ENCODE measurements at places on chromosomes 3 and 15. TPM values are rescaled to one million over a fixed set of nuclear protein-coding genes. Genes with fewer than 3 reads are reported as not detected.

- no peaks in the 10 kb centered on the region for H3K36me3 ChIP-seq
- no peak overlapping the region for H3K27ac ChIP-seq
- DNase-seq: no peak
- H3K4me1 ChIP-seq: peaks cover 12% of the 10 kb centered on the region
- H3K4me3 ChIP-seq: no peak overlapping the region
Observed at GRCh38 chr15:68656438-68656739, 77.6 kb downstream of the CORO2B start.

GRCh38 chr3:9746330-9746729 is 3.4 kb upstream of the OGG1 start:
- no peak for DNase-seq
- H3K27me3 ChIP-seq: no peaks in the 10 kb centered on the region
- H3K4me3 ChIP-seq: no peak overlapping the region
- H3K36me3 ChIP-seq: peaks cover 43% of the 10 kb centered on the region
- H3K4me1 ChIP-seq: peaks cover 24% of the 10 kb centered on the region
- peak overlapping the region; percentile 40 for H3K27ac ChIP-seq

DNA sequence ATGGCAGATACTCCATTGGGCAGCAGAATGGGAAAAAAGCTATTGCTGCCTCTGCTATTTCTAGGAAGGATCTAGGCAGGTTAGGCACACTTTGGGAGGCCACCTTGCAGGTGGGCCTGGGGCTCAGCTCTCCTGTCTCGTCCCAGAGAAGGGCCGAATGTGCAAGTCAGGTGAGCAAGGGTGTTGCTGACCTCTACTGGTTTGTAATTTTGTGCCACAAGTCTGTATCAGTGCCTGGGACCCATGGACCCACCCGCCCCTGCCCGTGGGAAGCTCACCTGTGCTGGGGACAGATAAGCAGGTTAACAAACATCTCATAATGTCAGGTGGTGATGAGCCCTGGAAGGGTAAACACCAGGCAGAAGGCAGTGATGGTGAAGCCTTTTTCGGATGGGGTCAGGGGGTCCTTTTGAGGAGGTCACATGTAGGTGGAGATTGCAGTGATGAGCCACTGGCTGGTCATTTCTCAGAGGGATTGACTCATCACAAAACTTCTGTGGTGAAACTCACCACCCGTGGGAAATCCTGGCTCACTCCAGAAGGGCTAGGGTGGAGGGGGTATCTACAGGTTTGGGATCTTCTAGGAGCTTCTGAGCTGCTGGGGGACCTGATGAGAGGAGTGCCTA is 161.3 kb downstream of the KLF13 start:
- H3K27me3 ChIP-seq: no peaks in the 10 kb centered on the region
- no peak overlapping the region for H3K27ac ChIP-seq
- H3K36me3 ChIP-seq: no peaks in the 10 kb centered on the region
- H3K4me1 ChIP-seq: peaks cover 10% of the 10 kb centered on the region
- DNase-seq: no peak
- H3K4me3 ChIP-seq: no peak overlapping the region

The C3orf22 gene
- not detected for polyA plus RNA-seq

GRCh38 chr3:171115667-171116066 is 89.1 kb upstream of the SLC2A2 start:
- no peaks in the 10 kb centered on the region for H3K4me1 ChIP-seq
- no peak overlapping the region for H3K27ac ChIP-seq
- H3K36me3 ChIP-seq: peaks cover 13% of the 10 kb centered on the region
- DNase-seq: no peak
- no peak overlapping the region for H3K4me3 ChIP-seq

DNA sequence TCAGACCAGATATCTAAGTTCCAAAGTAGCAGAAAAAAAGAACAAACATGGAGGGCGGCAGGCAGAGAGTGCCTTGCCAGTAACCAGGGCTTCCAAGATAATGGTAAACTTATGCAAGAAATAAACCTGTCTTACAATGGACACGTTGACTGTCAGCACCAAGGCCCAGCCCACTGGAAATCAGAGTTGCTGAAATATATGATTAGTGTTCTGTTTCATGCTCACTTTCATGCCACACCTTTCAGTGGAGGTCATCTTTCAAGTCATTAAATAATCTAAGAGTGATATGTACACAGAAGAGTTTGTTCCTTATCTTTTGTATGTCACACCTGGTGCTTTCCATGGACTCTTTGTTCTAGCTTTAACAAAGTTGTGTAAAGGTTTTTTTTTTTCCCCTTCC is 358.1 kb downstream of the MECOM start:
- H3K4me3 ChIP-seq: no peak overlapping the region
- no peak overlapping the region for H3K27ac ChIP-seq
- H3K4me1 ChIP-seq: no peaks in the 10 kb centered on the region
- DNase-seq: no peak
- H3K36me3 ChIP-seq: no peaks in the 10 kb centered on the region

DNA sequence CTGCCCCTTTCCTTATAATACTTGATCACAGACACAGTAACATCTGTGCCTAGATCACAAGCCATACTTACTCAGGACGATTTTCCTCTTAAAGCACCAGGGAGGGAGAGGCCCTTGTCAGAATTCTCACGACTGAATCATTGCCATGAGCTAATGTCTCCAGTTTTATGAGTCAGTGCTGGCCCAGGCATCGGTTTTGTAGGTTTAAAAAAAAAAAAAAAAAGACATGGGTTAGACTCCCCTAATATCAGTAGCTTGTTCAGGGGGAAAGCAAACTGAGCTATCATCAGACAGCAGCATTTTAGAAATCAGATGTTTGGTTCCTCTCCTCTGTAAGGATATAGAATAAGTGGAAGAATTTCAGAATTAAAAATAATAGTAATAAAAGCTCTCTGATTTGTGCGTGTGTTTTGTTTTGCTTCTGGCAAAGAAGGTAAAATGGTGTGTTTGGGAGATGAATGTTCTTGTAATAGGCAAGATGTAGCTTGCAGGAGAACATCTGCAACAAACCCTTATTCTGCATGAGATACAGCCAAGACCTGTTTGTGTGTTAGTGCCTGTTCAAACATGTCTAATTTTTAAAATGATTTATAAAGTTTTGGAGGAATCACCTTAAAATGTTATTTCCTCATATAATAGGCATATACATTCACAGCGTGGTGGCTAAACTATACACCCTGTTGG is 193.6 kb downstream of the TP63 start:
- no peak for DNase-seq
- no peaks in the 10 kb centered on the region for H3K27me3 ChIP-seq
- H3K36me3 ChIP-seq: no peaks in the 10 kb centered on the region
- H3K27ac ChIP-seq: no peak overlapping the region

- no peak overlapping the region for H3K27ac ChIP-seq
- no peaks in the 10 kb centered on the region for H3K36me3 ChIP-seq
- no peaks in the 10 kb centered on the region for H3K4me1 ChIP-seq
- no peak overlapping the region for H3K4me3 ChIP-seq
- no peak for DNase-seq
Observed at GRCh38 chr3:140529096-140529495, 148.8 kb upstream of the TRIM42 start.

DNA sequence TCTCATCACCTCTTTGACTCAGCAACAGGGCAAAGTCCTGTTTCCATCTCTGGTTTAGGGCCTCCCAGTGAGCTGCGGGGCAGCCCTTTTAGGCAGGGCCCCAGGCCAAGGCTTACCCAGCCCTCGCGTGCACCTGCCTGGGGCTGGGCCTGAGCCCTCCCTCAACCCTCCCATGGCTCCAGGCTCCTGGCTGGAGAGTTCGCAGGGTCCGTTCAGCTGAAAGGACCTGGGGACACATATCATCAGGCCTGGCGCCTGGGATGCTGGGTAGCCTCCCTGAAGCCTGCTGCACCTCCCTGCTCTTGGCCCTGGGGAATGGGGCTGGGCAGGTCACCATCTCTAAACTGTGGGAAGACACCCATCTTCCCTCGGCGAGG is 29.7 kb downstream of the HDAC11 start:
- H3K36me3 ChIP-seq: no peaks in the 10 kb centered on the region
- H3K27ac ChIP-seq: no peak overlapping the region

The A4GNT gene
- polyA plus RNA-seq: not detected

DNA sequence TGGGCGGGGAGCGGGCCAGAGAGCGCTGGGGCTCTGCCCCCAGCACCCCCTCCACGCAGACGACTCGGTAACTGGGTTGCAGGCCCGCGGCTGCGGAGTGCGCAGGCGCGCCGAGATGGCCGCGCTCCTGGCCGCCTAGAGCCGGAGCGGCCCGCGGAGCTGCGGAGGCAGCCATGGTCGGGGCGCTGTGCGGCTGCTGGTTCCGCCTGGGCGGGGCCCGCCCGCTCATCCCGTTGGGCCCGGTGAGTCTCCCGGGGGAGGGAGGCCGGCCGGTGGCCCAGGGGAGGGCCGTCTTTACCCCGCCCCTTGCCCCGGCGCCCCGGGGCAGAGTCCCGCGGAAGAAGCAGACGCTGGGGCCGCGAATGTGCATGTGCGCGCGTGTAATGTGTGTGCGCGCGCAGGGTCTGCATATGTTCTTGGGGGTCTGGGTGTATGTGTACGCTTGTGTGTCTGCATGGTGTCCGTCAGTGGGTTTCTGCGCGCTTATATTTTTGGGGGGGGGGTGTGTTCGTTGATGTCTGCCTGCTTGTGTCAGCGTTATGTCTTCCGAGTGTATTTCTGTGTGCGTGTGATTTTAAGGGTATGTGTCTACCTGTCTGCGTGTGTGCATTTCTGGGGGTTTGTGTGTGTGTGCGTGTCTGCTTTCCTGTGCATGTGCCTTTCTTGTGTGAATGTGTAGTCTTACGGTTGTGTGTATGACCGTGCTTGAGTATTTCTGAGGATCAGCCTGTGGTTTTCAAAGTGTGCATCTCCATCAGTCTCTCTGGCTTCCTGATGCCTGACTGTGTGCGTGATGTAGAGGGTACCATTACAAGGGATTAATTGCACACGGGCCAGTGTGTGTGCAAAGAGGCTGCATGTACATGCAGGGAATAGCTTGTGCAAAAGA is at the start of gene ABHD14A:
TSS of gene ABHD14A (plus strand) at position 102 of the 889 bp plus-strand sequence. CDS start at position 174, 72 bp downstream.
- peak; percentile 92 for DNase-seq
- no peaks in the 10 kb centered on the region for H3K27me3 ChIP-seq
- H3K36me3 ChIP-seq: no peaks in the 10 kb centered on the region

All from SK-N-SH (cell line).